CD4-positive, alpha-beta T cell treated with Interferon alpha-2 for 1 hour (primary cell): ENCODE measurements at places on chromosomes 3 and 15.
A peak's percentile ranks its signal among the peaks of the same experiment; 100 is the strongest.

GRCh38 chr3:6222069-6222468, 638.8 kb upstream of the GRM7 start:
- no peak for DNase-seq

- DNase-seq = no peak
Measured at GRCh38 chr15:72593838-72594237, 60.7 kb upstream of the GOLGA6B start.

GRCh38 chr3:134487406-134487805, 1.5 kb downstream of the CEP63 start:
- peak; percentile 21 for DNase-seq

- DNase-seq = no peak
Measured at GRCh38 chr15:70362886-70363285, 265.2 kb upstream of the TLE3 start.

GRCh38 chr3:126389794-126390146, 4.9 kb upstream of the CFAP100 start:
- DNase-seq = no peak

GRCh38 chr3:72099326-72100079, 314.6 kb upstream of the PROK2 start:
- no peak for DNase-seq

DNA sequence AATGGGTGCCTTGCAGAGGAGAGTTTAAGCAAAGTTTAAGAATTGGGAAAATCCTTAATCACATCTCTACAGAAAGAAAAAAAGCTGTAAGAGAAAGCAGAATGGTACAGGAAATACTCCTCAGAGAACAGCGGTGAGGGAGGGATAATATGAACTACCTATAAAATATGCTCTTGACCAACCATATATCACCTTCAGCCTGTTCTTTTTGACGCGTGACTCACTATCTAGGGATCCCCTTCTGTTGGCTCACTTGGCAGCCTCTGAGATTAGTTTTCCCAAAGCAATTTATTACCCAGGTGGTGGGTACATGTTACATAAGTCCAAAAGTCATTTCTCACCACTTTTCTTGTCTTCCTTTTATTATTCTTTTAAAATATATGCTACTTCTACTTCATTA, 97.7 kb downstream of the CNTN6 start:
- DNase-seq = no peak

GRCh38 chr3:55828712-55829111, 341.6 kb upstream of the WNT5A start:
- no peak for DNase-seq

DNA sequence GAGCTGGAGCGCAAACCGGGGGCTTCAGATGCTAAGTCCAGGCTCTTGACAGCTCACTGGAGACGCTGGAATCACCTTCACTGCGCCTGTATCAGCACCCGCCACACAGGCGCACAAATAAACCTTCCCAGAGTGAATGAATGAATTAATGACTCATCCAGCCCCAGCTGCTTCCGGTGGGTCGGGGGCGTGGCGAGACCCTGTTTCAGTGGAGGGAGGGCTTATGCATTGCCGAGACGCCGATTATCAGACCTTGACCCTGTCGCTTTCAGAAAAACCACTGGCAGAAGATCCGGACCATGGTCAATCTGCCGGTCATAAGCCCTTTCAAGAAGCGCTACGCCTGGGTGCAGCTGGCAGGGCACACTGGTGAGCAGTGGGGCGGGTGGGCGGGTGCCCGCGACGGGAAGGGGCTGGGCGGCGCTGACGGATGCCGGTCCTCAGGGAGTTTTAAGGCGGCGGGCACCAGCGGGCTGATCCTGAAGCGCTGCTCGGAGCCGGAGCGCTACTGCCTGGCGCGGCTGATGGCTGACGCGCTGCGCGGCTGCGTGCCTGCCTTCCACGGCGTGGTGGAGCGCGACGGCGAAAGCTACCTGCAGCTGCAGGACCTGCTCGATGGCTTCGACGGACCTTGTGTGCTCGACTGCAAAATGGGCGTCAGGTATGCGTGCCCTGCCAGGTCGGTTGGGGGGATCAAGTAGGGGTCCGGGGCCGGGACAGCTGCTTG, 7.7 kb downstream of the ITPKA start:
- DNase-seq = peak; percentile 32

DNA sequence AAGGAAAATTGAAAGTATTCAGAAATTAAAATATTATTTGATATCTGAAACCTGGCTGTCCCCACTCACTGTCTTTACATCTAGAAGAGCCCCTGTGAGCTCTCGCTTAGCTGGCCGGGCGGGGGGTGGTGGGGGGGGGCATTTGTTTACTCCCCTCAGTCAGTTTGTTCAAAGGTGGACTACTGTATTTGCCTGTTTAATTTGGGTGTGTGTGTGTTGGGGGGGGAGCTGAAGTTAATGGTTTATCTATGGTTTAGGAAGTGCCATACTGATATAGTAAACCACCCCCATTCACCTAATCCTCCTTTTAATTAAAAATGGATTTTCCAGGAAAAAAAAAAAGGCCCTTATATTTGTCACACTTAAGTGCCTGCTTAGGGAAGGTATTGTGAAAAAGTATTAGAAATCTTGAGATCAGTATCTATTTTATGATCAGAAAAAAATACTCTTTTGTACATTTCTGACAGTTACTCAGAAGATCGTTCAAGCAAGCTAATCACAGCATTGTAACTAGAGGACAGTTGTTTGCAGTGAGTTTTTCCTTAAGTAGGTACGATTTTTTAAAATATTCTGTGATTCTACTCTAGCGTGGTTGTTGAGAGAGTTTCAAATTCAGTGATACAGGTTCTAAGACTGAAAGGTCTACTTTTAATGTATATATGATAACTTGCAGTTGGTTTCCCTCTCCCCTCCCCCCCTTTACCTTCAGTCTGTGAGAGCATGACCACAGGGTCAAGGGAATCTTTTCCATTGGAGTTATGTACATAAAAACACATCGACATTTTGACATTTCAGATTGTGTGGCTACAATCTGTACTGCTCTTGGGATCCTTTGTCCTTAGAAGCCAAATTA, 8.5 kb downstream of the NR2F2 start:
- DNase-seq = no peak

DNA sequence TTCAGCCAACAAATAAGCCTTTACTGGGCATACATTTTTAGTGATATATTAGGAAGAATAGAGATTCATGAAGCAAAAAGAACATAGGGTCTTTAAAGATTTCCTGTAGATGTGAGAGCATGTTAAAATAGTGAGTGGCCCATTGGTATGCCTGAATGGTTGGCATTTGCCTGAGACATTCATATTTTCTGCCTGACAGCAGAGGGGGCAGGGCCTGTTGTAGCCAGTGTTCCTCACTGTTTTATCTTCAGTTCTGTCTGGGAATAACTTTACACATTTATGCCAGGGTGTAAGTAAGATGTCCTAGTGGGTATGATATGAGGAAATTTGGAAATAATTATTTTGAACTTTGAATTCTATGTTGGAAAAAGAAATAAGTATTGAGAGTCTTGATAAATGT, 704.7 kb upstream of the ARPP21 start:
- DNase-seq = no peak

- DNase-seq = no peak
Measured at GRCh38 chr15:68464448-68465090, 32.6 kb upstream of the ITGA11 start.

- no peak for DNase-seq
Measured at GRCh38 chr15:82045179-82045891, 483 bp downstream of the MEX3B start.
